ENCODE measurements at places on chromosomes 12 and 14. TPM values are rescaled to one million over a fixed set of nuclear protein-coding genes. Genes with fewer than 3 reads are reported as not detected.

Gene AGAP2
- total RNA-seq = 26.9 TPM

- H3K4me3 ChIP-seq = no peak overlapping the region
- H3K4me1 ChIP-seq = peaks cover 28% of the 10 kb centered on the region
- no peak for DNase-seq
- no peaks in the 10 kb centered on the region for H3K36me3 ChIP-seq
Observed at GRCh38 chr14:103904493-103905107, 23.7 kb upstream of the TDRD9 start.

- no peaks in the 10 kb centered on the region for H3K4me1 ChIP-seq
- H3K36me3 ChIP-seq = no peaks in the 10 kb centered on the region
- peaks cover 5% of the 10 kb centered on the region for H3K27me3 ChIP-seq
- no peak overlapping the region for H3K4me3 ChIP-seq
- H3K27ac ChIP-seq = no peak overlapping the region
Observed at GRCh38 chr12:13851828-13852227, 129.6 kb downstream of the GRIN2B start.

DNA sequence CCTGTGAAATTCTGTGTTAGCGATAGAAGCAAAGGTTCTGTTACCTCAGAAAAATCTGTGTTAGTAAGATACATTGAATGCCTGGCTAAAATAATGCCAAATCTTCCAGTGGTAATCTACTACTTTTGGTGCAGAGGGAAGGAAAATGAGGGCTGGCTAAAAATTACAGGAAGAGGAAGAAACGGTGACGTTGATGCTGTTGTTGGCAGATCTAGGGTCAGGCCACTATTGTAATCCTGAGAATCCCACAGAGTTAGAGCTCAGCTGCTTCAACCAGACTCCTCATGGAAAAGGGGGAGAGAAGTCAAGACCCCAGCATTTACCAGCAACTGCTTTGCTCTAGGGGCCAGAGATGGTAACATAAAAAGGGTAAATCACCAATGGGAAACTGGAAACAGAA lies 145.1 kb downstream of the PPM1H start:
- H3K4me3 ChIP-seq = no peak overlapping the region
- H3K27ac ChIP-seq = no peak overlapping the region
- peaks cover 8% of the 10 kb centered on the region for H3K27me3 ChIP-seq
- no peaks in the 10 kb centered on the region for H3K36me3 ChIP-seq
